ENCODE measurements at places on chromosomes 1 and 21. TPM values are rescaled to one million over a fixed set of nuclear protein-coding genes. Genes with fewer than 3 reads are reported as not detected.

Gene RPE65
- total RNA-seq, result not detected

GRCh38 chr21:44944596-44944995, 4.8 kb downstream of the SLX9 start:
- DNase-seq, result no peak

DNA sequence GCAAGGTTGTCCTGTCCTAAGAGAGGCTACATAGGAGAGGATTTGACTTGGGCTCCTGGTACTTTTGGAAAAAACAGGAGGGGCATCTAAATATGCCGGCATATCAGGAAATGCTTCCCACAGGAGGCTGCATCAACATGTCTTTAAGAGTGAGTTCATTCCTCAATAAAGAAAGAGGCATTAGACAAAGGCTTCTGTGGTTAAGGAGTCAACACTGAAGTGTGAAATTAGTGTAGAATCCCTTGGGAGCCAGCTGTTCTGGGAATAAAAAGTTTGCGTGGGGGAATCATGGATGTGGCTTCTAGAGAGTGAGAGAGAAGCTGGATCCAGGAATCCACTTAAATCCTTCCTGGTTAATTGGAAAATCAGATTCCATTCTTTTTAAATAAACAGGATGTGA, 69.5 kb downstream of the DNM3 start:
- no peak for DNase-seq

DNA sequence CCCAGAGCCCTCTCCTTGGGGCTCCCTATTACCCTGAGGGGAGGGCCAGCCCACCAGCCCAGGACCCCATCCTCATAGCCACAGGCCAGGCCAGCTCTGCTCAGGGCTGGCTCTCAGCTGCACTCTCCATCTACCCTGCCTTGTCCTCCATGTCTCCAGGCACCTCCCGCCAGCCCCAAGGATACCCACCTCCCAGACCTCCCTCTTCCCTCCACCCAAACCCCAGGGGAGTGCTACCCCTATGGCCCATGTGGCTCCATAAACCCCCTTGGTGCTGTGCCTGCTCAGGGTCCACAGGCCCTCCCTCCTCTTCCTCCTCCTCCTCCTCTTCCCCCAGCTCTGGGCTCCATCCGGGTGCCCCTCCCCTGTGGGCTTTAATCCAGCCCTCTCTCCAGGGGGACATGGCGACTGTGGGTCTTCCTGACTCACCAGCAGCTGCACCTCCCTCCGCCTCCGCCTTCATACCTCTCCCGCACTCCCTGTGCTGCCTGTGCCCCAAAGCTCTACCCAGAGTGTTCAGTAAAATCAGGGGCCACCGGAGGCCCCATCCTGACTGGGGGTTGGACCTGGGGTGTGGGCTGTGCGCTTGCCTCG, 9.1 kb downstream of the YBEY start:
- DNase-seq, result no peak

DNA sequence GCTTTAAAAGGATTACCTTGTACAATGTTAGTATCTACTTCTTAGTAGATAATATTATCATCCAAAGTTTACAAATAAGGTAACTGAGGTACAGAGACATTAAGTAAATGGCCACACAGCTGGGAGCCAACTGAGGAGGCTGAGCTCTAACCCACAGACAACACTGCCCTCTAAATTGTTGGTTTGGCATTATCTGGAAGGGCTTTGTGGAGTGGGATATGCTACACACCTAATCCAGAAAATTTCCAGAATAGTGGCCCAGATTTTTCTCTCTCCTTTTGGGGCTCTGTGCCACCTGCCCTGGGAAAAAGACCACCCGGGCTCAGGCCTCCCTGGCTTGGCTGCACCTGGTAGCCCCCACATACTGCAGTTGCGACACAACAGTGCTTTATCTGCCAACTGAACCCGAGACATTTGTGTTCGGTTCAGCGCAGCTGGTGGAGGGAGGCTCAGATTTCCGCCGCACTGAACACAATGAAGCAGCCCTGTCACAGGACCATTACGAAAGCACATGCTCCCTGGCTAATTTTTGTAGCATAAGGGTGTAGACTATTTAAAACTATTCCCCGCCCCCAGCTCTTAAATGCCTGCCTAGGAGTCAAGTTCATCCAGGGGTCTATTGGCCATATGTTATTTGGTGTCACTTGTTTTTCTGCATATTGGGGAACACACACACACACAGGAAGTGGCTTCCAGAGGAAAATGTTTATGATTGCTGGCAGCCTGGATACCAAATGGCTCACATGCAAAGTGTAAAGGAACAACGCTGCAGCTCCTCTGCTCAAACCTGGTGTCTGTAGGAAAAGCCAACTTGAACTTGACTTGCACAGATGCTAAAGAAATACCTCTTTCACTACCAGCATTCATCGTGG, 92.3 kb upstream of the ESRRG start:
- no peak for DNase-seq

DNA sequence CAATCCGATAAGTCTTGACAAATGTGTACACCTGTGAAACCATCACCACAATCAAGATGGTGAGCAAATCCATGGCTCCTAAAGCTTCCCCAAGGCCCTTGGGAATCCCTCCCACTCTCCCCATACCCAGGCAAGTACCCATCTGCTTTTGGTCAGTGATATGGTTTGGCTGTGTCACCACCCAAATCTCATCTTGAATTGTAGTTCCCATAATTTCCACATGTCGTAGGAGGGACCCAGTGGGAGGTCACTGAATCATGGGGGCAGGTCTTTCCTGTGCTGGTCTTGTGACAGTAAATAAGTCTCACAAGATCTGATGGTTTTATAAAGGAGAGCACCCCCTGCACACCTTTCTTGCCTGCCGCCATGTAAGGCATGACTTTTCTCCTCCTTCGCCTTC, 14.6 kb upstream of the GUCA2B start:
- no peak for DNase-seq

- no peak for DNase-seq
These were observed 26.6 kb downstream of the SRSF11 start for GRCh38 chr1:70247768-70248167.

Gene NBPF19
- total RNA-seq, result 43.5 TPM

DNA sequence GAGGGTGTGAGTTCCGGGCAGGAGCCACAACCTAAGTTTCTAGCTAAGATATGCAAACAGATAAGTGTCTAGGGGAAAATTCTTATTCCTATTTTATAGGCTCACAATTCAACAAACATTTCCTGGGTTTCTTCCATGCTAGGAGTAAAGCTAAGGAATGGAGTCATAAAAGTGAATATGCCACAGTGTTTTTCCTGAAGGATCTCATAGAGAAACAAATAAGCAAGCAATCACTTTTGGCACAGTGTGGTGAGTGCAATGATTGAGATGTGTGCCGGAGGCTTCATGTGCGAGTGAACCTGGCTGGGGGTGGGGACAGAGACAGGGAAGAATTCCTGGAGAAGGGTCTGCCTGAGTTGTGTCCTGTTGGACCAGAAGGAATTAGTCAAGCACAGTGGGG, 147.4 kb downstream of the TENT5C start:
- no peak for DNase-seq

DNA sequence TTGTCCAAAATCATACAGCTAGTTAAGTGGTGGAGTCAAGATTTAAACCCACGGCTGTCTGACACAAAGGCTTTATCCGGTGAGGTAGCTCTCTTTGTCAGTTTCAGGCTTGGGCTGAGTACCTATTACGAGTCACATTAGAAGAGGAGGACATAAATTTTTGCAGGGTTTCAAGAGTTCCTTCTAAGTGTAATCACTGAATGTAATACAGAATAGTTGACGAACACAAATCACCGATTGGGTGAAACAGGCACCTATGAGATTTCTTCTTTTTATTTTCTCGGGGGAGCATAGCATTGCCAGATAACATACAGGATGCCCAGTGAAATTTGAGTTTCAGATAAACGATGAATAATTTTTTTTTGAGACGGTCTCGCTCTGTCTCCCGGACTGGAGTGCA, 847 bp downstream of the PSMD4 start:
- no peak for DNase-seq

Gene FMOD
- not detected for total RNA-seq

DNA sequence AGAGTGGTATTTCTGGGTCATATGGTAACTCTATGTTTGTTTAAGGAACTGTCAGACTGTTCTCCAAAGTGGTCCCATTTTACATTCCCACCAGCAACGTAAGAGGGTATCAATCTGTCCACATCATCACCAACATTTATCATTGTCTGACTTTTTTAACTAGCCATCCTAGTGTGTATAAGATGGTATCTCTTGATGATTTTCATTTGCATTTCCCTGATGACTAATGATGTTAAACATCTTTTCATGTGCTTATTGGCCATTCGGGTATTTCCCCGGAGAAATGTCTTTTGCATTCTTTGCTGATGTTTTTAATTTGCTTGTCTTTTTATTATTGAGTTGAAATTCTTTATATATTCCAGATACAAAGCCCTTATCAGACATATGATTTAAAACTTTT, 370.1 kb upstream of the NR5A2 start:
- DNase-seq, result no peak

DNA sequence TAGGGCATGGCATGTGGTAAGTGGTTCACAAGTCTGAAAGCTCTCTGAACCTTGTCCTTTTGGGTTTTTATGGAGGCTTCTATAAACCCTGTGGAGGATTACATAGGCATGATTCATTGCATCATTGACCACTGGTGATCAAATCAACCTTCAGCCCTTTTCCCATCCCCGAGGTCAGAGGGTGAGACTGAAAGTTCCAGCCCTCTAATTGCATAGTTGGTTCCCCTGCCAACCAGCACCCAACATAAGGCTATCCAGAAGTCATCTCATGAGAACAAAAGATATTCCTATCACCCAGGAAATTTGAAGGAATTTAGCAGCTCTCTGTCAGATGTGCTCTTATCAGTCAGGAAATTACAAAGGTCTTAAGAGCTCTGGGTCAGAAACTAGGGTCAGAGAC, 89.5 kb upstream of the ARTN start:
- DNase-seq, result no peak

DNA sequence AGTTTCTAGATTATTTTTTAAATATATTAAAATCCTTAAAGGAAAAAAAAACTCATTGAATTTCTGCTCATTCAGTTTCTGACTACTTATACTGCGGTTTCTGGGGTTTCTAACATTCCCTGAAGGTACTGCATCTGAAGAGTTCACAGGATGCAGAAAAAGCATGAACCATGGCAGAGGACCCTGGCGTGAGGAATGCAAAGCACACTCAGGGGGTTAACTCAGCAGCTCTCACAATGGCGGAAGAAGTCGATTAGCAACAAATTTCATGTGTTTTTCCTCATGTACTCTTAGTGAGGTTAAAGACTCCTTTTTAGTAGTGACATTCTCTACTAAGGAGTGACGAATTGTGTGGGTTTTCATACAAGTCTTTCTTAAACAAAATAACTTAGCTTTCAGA, 975.6 kb downstream of the NCAM2 start:
- no peak for DNase-seq

- DNase-seq, result no peak
These were observed 7.5 kb upstream of the LEPR start for GRCh38 chr1:65412984-65413375.

- DNase-seq, result no peak
These were observed 217.1 kb upstream of the CHRM3 start for GRCh38 chr1:239169276-239169675.

- no peak for DNase-seq
These were observed 3.5 kb downstream of the GCLM start for GRCh38 chr1:93905734-93906133.

DNA sequence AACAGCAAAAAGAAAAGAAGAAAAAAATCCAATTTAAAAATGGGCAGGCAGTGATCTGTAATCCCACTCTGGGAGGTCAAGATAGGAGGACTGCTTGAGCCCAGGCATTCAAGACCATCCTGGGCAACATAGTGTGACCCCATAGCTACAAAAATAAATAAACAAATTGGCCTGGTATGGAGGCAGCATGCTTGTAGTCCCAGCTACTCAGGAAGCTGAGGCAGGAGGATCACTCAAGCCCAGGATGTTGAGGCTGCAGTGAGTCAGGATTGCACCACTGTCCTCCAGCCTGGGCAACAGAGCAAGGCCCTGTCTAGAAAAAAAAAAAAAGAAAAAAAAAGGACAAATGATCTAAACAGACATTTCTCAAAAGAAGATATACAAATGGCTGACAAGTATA, 99.6 kb downstream of the EIF4G3 start:
- DNase-seq, result no peak

DNA sequence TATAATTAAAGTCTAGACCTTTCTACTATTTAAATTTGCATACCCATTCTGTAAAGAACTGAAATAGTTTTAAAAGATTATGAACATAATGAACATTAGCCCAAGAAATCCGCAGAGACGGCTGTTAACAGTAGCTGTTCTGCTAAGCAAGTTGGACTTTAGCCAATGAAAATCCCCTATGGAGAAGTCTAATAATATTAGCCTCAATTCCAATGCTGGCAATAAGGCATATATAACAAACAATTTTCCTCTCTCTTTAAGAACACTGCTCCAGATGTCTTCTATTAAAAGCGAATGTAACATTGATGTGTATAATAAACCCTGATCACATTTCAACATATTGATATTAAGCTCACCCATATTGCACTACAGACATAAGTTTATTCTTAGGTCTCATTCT, 221.3 kb upstream of the KCTD3 start:
- no peak for DNase-seq

DNA sequence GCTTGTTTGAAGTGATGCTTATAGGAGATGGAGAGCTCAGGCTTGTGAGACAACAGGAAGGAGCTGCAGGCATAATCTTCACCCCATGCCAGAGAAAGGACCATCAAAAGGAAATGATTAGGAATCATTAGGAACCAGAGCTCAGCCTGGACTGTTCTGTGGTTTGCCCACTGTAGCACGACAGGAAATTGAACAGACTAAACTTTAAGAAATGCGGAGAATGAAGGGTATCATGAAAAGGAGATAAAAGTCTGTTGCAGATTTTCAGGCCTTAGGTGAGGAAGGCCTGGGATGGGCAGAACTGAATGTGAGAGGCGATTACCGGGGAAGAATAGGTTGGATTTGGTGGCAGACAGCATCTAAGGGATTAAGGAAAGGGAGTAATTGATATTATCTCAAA, 292.0 kb upstream of the PLXNA2 start:
- DNase-seq, result no peak

GRCh38 chr1:39898191-39898590, 3.5 kb downstream of the MYCL start:
- DNase-seq, result no peak

DNA sequence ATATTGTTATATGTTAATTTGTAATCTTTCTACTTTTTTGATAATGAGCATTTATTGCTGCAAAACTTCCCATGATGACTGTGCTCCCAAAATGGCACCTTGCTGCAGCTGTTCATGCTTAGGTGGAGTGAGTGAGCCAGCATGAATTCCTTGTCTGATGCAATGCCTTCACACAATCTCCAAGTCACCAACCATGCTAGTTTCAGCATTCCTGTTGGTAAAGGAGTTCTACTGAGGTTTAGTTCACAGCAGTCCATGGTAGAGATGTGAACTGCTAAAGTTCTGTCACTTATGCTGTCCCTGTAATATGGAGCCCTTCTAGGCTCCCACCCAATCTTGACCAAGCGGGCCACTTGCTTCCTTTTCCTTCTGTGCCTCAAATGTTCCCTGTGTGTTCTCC, 26.2 kb upstream of the PRKACB start:
- DNase-seq, result no peak

- no peak for DNase-seq
These were observed 15.2 kb upstream of the HMCN1 start for GRCh38 chr1:185719021-185719420.

All from CD8-positive, alpha-beta T cell (primary cell).